ENCODE measurements at places on chromosomes 4 and X. TPM values are rescaled to one million over a fixed set of nuclear protein-coding genes. Genes with fewer than 3 reads are reported as not detected.

The GTPBP6 gene
- 43.4 TPM for total RNA-seq

The INTS6L gene
- 3.9 TPM for total RNA-seq

The DCAF4L1 gene
- total RNA-seq: 0.19 TPM

The LUZP4 gene
- total RNA-seq: not detected

The GK gene
- total RNA-seq: 3.3 TPM

The VEGFC gene
- 30.4 TPM for total RNA-seq

The CSAG3 gene
- total RNA-seq: not detected

The ERVMER34-1 gene
- total RNA-seq: not detected

The F8A2 gene
- total RNA-seq: not detected

The AMOT gene
- 0.96 TPM for total RNA-seq

The TLR3 gene
- 2.9 TPM for total RNA-seq

The PRRG3 gene
- total RNA-seq: not detected

The SEPTIN11 gene
- total RNA-seq: 182 TPM

The ADH1C gene
- not detected for total RNA-seq

The FGFRL1 gene
- total RNA-seq: 19.5 TPM

The AADAT gene
- 1.6 TPM for total RNA-seq

The STAP1 gene
- total RNA-seq: not detected

The CXCL3 gene
- total RNA-seq: 0.33 TPM

The CCKAR gene
- total RNA-seq: not detected

The SCOC gene
- total RNA-seq: 50.6 TPM

The ERCC6L gene
- total RNA-seq: 6.3 TPM

The GJB1 gene
- total RNA-seq: not detected

The UGT2B15 gene
- not detected for total RNA-seq

The GRIA3 gene
- not detected for total RNA-seq

The MANBA gene
- total RNA-seq: 9.6 TPM

The ZDHHC9 gene
- 36.7 TPM for total RNA-seq

The PCYT1B gene
- total RNA-seq: under 0.01 TPM

The CYTL1 gene
- 101 TPM for total RNA-seq

The SPP1 gene
- not detected for total RNA-seq

The TMPRSS11B gene
- not detected for total RNA-seq

The PAGE2 gene
- not detected for total RNA-seq

The MXRA5 gene
- under 0.01 TPM for total RNA-seq

The PAGE4 gene
- total RNA-seq: not detected

The PTCHD1 gene
- total RNA-seq: not detected

The HSFX4 gene
- not detected for total RNA-seq
